MCF 10A (cell line): ENCODE measurements at places on chromosomes 2 and 18. TPM values are rescaled to one million over a fixed set of nuclear protein-coding genes. Genes with fewer than 3 reads are reported as not detected.

- no peak overlapping the region for H3K27ac ChIP-seq
- H3K4me3 ChIP-seq: no peak overlapping the region
- H3K4me1 ChIP-seq: no peaks in the 10 kb centered on the region
Observed at GRCh38 chr18:35743916-35744315, 162.4 kb downstream of the GALNT1 start.

DNA sequence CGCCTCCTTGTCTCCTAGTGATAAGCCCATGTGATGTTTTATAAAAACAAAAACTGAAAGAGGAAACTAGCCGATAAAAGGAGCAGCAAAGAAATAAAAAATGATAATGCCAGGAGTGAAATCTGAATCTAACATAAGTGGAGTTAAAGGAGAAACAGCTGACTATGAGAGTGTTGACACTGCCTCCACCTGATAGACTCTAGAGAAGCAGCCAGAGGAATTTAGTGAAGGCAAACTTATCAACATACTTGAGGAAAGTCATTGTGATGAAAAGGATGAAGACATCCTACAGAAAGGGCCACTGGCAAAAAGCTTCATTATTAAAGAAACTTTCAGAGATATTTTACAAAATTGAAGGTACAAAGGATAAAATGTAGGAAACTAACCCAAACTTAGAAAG lies 1.9 kb downstream of the M1AP start:
- H3K4me1 ChIP-seq: no peaks in the 10 kb centered on the region
- no peak for DNase-seq
- H3K27ac ChIP-seq: no peak overlapping the region
- H3K27me3 ChIP-seq: no peaks in the 10 kb centered on the region

The CD8B gene
- total RNA-seq: not detected in 2 replicates

DNA sequence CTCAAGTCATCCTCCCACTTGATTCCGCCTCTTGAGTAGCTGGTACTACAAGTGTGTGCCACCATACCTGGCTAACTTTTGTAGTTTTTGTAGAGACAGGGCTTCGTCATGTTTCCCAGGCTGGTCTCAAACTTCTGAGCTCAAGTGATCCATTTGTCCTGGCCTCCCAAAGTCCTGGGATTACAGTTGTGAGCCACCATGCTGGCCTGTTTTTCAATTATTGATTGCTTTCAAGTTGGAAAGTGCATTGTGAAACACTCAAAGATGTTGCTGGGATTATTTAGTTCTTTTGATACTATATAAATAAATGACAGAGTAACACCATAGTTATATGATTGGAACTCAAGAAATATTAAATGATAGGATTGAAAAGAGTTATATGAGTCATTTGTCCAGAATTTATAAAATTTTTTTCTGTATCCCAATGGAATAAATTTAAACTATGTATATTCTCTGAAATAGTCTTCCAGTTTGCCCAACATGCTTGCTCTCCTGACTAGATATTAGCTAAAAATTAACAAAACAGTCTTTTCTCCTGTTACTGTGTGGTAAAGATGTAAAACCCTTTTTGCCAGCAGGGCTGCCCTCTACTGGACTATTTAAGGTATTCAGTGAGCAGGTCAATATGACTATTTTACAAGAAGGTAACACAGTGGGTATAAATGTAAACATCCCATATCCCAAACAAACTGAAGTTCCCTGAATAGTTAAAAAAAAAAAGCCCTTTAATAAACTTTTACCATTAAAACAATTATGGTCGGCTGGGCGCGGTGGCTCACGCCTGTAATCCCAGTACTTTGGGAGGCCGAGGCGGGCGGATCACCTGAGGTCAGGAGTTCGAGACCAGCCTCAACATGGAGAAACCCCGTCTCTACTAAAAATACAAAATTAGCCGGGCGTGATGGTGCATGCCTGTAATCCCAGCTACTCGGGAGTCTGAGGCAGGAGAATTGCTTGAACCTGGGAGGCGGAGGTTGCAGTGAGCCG lies 42.7 kb downstream of the ACSL3 start:
- peak; percentile 72 for DNase-seq
- no peaks in the 10 kb centered on the region for H3K27me3 ChIP-seq
- H3K4me1 ChIP-seq: peaks cover 50% of the 10 kb centered on the region
- H3K27ac ChIP-seq: peak overlapping the region; percentile 39
- H3K36me3 ChIP-seq: peaks cover 54% of the 10 kb centered on the region

DNA sequence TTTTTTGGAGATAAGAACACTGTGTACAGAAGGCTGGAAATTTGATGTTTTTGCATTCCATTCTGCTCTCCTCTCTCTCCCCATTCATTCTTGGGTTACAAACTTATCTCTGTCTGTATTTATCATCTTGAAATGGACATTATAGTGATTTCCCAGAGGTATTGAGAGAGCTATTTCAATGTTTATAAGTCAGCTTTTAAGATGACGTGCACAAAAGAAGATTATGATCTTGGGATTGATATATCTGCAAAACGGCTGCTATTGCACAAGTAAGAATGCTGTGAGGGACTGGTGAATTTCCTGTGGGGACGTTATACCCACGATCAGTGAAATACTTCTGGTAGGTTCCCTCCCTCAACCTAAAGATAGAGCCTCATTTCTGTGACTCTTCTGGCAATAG lies 61.0 kb upstream of the DTNA start:
- no peak for DNase-seq
- H3K4me1 ChIP-seq: peaks cover 17% of the 10 kb centered on the region
- no peaks in the 10 kb centered on the region for H3K36me3 ChIP-seq
- no peaks in the 10 kb centered on the region for H3K27me3 ChIP-seq
- no peak overlapping the region for H3K4me3 ChIP-seq

- DNase-seq: no peak
- H3K4me3 ChIP-seq: no peak overlapping the region
- peaks cover 13% of the 10 kb centered on the region for H3K4me1 ChIP-seq
- peaks cover 75% of the 10 kb centered on the region for H3K27me3 ChIP-seq
- H3K36me3 ChIP-seq: no peaks in the 10 kb centered on the region
Observed at GRCh38 chr2:176094349-176094748, 1.8 kb downstream of the HOXD13 start.

GRCh38 chr2:107430596-107431266 lies 396.0 kb upstream of the RGPD4 start:
- H3K4me1 ChIP-seq: no peaks in the 10 kb centered on the region
- H3K4me3 ChIP-seq: no peak overlapping the region
- no peak overlapping the region for H3K27ac ChIP-seq
- H3K27me3 ChIP-seq: no peaks in the 10 kb centered on the region
- DNase-seq: no peak

DNA sequence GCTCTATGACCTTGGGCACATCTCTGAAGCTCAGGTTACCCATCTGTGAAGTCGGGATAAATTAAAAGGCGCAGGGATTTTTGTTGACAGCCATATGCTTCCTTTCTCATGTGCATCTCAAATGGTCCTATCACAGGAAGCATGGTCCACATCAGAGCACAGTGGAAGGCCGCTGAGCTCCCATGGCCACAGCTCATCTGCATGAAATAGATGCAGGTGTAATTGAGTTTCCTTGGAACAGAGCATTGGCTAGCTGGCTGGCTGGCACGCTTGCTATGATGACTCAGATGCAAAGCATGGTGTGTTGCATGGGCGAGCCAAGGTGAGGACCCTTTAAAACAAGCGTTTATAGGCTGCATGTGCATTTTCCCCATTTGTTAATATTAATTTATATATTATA lies 79.3 kb downstream of the TXNL1 start:
- H3K36me3 ChIP-seq: no peaks in the 10 kb centered on the region
- H3K4me3 ChIP-seq: no peak overlapping the region
- H3K27ac ChIP-seq: no peak overlapping the region

GRCh38 chr2:18262601-18263000 lies 297.9 kb downstream of the RDH14 start:
- no peaks in the 10 kb centered on the region for H3K27me3 ChIP-seq
- H3K4me1 ChIP-seq: no peaks in the 10 kb centered on the region
- H3K4me3 ChIP-seq: no peak overlapping the region
- no peak overlapping the region for H3K27ac ChIP-seq

GRCh38 chr2:118185210-118186109 lies 97.2 kb downstream of the INSIG2 start:
- H3K27me3 ChIP-seq: no peaks in the 10 kb centered on the region
- H3K27ac ChIP-seq: peak overlapping the region; percentile 95
- H3K4me1 ChIP-seq: peaks cover 9% of the 10 kb centered on the region
- peak overlapping the region; percentile 91 for H3K4me3 ChIP-seq

The HOXD8 gene
- not detected in 2 replicates for total RNA-seq

DNA sequence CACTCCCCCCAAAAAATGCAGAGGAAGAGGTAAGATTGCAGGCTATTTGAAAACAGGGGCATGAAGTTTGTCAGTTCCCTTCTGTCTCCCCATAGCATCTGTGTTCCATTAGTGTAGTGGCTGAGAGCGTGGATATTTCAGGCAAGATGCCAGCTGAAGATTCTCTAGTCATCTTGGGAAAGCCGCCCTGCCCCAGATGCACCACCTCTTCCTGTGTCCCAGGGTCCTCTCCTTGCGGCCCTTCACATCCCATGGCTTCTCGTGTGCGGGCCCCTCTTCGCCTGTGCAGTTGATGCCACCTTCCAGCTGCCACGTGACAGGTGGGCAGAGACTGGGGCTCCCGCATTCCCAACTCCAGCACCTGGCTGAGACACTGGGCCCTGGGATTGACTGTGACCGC lies 16.1 kb downstream of the TMEM127 start:
- no peak for DNase-seq
- H3K4me3 ChIP-seq: no peak overlapping the region
- peaks cover 32% of the 10 kb centered on the region for H3K36me3 ChIP-seq

The TGFA gene
- total RNA-seq: 17.9 and 22.5 TPM in 2 replicates

- H3K4me3 ChIP-seq: no peak overlapping the region
- peaks cover 11% of the 10 kb centered on the region for H3K36me3 ChIP-seq
- H3K27me3 ChIP-seq: no peaks in the 10 kb centered on the region
- H3K27ac ChIP-seq: no peak overlapping the region
- no peaks in the 10 kb centered on the region for H3K4me1 ChIP-seq
Observed at GRCh38 chr2:38158378-38159118, 82.6 kb upstream of the CYP1B1 start.

The SPAG16 gene
- total RNA-seq: 11.5 and 14.3 TPM in 2 replicates

- H3K4me3 ChIP-seq: no peak overlapping the region
- no peak overlapping the region for H3K27ac ChIP-seq
- H3K4me1 ChIP-seq: no peaks in the 10 kb centered on the region
- H3K36me3 ChIP-seq: no peaks in the 10 kb centered on the region
Observed at GRCh38 chr2:233074106-233074505, 14.0 kb downstream of the INPP5D start.

The MAPK4 gene
- 0.21 TPM in 1 of 2 replicates, not detected in the other for total RNA-seq

DNA sequence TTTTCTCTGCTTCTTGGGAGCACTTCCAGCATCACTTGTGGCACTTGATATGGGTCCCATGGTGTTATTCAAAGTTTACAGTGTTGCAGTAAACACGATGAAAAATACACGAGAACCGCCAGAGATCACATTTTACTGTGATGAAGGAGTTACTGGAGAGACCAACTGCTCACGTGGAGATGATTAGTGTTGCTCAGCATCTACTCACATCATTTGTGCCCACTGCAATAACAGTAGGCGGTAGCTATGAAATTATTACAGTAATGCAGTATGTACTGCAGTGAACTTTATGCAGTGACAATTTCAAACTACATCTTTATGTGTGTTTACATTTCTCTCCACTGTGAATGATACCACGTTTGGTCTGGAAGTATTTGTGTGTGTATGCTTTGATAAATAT lies 93.5 kb downstream of the SLC4A3 start:
- H3K27ac ChIP-seq: no peak overlapping the region
- H3K27me3 ChIP-seq: no peaks in the 10 kb centered on the region
- DNase-seq: no peak
- H3K4me3 ChIP-seq: no peak overlapping the region
- no peaks in the 10 kb centered on the region for H3K36me3 ChIP-seq

GRCh38 chr18:76126327-76126726 lies 368.7 kb downstream of the ZNF516 start:
- peaks cover 6% of the 10 kb centered on the region for H3K36me3 ChIP-seq
- peak; percentile 17 for DNase-seq
- H3K27me3 ChIP-seq: no peaks in the 10 kb centered on the region
- H3K4me1 ChIP-seq: peaks cover 5% of the 10 kb centered on the region
- H3K4me3 ChIP-seq: no peak overlapping the region
- no peak overlapping the region for H3K27ac ChIP-seq

GRCh38 chr2:56749152-56749752 lies 565.5 kb downstream of the CCDC85A start:
- DNase-seq: peak; percentile 44
- H3K36me3 ChIP-seq: no peaks in the 10 kb centered on the region
- no peak overlapping the region for H3K27ac ChIP-seq
- no peak overlapping the region for H3K4me3 ChIP-seq
- no peaks in the 10 kb centered on the region for H3K4me1 ChIP-seq
- H3K27me3 ChIP-seq: no peaks in the 10 kb centered on the region

DNA sequence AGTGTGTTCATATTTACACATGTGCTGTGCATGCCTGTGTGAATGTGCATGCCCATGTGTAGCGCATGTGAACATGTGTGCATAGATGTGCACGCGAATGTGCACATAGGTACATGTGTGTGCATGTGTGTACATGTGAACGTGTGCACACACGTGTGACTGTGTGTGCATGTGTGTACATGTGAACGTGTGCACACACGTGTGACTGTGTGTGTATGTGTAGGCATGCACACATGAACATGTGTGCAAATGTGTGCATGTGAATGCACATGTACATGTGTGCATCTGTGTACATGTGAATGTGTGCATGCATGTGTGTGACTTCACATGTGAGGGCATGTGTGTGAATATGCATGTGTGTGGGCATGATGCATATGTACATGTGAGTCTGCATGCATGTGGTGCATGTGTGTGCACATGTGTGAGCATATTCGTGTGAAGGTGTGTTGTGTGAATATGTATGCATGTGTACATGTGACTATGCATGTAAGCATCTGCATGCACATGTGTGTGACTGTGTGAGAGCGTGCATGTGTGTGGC lies 122.4 kb downstream of the PTGR3 start:
- DNase-seq: no peak
- H3K27me3 ChIP-seq: no peaks in the 10 kb centered on the region
- H3K36me3 ChIP-seq: no peaks in the 10 kb centered on the region
- H3K4me1 ChIP-seq: no peaks in the 10 kb centered on the region

The ERICH2 gene
- total RNA-seq: 7.2 and 22.4 TPM in 2 replicates

DNA sequence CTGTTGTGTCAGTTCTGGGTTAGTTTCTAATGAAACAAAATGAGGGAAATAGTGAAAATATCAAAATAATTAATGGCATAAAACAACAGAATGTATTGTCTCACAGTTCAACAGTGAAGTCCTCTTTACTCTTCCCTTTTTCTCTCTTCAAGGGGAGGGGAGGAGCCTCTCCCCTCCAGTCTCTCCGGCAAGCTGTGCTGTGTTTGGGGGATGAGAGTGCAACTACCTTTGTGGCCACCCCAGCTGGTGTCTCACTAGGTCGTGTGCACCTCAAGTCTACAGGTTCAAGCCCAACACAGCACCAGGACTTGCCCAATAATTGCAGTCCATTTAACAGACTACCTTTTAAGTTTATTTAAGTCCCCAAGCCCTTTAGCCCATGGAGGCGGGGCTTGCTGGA lies 271.7 kb upstream of the DOK6 start:
- no peak for DNase-seq
- H3K27me3 ChIP-seq: peaks cover 16% of the 10 kb centered on the region
- no peaks in the 10 kb centered on the region for H3K4me1 ChIP-seq
- H3K27ac ChIP-seq: no peak overlapping the region
- H3K4me3 ChIP-seq: no peak overlapping the region

The ASTL gene
- not detected in 2 replicates for total RNA-seq
